Head of caudate nucleus (tissue), 42 donors: ENCODE measurements at places on chromosomes 6 and 20.
A peak's percentile ranks its signal among the peaks of the same experiment; 100 is the strongest.

DNA sequence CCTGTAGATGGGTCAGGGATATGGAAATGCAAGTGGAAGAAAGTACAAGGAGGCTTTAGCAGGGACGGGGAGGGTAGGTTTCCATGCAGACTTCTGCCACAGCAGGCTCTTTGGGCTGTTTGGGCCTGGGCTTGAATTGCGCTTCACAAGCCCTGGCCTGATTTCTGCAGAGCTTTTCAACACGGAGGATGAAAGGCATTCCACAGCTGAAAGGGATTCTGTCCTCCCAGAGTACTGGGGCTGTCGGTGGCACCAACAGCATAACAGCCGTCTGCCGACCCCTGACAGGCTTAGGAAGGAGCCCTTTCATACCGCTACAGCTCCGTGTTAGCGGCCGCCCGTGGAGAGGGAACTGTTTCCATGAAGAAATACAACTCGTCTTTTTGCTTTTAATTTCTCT lies 22.9 kb upstream of the TBC1D7 start:
- peak; percentile 25 for DNase-seq

GRCh38 chr6:46044881-46045617 lies 29.4 kb upstream of the CLIC5 start:
- no peak for DNase-seq

- DNase-seq = no peak
Observed at GRCh38 chr6:143215771-143216170, 155.1 kb downstream of the AIG1 start.

GRCh38 chr6:113695516-113695915 lies 161.6 kb upstream of the MARCKS start:
- DNase-seq = no peak

DNA sequence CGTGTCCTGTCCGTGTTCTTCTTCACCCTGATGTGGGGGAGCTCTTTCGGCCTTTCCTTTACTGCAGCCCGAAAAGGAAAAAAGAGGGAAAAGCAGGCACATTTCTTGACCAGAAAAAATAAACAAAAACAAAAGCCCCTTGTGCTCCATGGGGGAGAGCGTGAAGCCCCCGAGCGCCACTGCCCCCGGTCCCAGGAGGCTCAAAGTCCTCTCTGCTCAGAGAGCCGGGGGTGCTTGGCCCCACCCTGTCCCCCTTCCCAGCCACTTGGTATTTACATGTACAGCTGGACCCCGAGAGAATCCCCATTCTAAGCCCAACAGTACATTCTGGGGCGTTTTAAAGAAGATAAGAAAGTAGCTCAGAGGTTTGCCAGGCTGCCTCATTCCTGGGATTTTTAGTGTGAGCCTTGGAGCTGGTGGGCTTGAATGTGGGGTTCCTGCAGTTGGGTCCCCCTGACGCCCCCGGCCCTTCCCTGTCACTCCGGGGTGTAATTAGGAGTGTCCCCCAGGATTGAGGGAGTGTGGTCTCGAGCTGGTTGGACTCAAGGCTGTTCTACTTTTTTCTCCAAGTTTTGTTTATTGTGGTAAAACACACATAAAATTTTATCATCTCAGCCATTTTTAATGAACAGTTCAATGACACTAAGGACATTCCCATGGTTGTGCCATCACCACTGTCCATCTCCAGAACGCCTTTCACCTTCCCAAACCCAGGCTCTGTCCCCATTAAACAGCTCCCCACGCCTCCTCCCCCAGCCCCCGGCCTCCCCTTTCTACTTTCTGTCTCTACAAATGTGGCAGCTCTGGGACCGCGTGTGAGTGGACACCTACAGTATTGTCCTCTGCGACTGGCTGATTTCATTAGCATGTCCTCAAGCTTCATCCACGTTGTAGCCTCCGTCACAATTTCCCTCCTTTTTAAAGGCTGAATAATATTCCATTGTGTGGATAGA lies 55.7 kb upstream of the BHLHE23 start:
- DNase-seq = peak; percentile 6

DNA sequence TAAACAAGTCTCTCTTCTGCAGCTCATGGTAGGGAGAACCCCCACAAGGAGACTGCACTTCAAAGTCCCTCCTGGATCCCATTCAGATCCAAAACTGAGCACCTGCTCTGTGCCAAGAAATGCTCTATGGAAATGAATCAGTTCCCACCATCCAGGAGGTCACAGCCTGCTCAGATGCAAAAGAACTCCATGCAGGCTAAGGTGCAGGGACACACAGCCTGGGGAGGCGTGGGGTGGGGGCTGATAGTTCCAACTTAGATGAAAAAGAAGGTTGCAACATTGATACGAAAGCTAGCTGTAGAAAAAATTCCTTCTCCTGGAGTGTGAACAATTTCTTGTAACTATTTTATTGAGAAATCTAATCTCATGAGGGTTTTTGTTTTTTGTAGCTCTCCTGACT lies 111.0 kb upstream of the TMEM170B start:
- no peak for DNase-seq

DNA sequence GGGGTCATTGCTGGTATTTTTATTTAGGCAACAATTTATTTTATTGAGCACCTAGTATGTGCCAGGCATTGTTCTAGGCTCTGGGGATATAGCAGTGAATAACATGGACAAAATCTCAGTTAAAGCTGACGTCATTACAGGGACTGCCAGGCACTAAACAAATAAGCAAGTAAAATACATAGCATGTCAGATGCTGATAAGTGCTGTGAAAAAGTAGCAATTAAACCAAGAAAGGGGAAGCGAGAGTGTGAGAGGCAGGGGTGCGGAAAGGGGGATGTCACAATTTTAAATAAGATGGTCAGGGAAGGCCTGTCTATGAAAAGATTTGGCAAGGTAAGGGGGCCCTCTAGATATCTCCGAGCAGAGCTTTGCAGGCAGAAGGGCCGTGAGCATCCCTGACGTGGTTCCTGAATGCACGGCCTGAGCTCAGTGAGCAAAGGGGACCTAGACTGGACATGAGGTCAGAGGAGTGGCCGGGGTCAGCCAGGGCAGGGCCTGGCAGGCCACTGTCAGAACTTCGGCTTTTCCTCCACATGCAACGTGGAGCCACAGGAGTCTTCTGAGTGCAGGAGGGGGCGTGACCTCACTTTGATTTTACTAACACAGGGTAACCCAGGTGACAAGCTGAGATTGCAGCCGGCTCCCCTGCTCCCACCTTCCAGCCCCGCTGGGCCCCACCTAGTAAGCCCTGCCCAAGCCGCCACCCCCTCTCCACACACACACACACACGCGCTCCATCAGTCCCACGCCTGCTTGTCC lies 24.2 kb upstream of the SIRPA start:
- DNase-seq = no peak

DNA sequence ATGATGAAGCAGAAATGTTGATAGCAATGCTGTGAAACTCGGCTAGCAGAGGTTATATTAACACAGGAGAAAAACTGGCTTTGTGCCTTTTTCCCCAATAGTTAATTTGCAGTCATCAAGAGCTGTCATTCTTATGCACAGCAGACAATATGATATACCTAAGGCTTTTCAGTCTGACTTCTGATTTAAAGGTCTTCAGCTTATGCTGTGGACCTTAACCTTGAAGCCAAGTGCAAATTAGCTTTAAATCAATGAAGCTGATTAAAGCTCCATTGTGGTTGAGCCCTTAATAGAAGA lies 171.6 kb upstream of the ID4 start:
- no peak for DNase-seq

- peak; percentile 82 for DNase-seq
Observed at GRCh38 chr6:95577304-95578105, at the start of gene MANEA. Gene MANEA, plus strand, starts transcription at chr6:95577535. Its CDS starts 8,905 bp downstream, at chr6:95586440.

GRCh38 chr6:21785164-21785563 lies 191.6 kb downstream of the SOX4 start:
- DNase-seq = no peak

DNA sequence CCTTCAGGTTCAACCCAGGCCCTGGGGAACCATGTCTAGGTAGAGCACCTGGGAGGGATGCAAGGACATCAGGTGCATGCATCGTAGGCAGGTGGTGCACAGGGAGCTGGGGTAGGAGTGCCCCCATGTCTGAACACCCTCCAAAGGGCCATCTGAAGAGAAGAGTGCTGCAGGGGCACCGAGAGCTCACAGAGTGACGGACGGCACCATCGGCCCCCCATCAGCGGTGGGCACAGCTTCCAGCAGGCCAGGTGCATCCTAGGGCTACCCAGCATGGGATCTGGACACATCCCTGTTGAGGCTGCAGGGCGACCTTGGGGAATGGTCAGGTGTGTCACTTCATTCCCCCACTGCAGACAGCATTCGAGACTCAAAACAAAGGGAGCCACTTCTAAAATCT lies 138.3 kb upstream of the CDH4 start:
- no peak for DNase-seq
